Cortex of kidney (tissue), 1 donor: ENCODE measurements at places on chromosomes 13 and 19.

DNA sequence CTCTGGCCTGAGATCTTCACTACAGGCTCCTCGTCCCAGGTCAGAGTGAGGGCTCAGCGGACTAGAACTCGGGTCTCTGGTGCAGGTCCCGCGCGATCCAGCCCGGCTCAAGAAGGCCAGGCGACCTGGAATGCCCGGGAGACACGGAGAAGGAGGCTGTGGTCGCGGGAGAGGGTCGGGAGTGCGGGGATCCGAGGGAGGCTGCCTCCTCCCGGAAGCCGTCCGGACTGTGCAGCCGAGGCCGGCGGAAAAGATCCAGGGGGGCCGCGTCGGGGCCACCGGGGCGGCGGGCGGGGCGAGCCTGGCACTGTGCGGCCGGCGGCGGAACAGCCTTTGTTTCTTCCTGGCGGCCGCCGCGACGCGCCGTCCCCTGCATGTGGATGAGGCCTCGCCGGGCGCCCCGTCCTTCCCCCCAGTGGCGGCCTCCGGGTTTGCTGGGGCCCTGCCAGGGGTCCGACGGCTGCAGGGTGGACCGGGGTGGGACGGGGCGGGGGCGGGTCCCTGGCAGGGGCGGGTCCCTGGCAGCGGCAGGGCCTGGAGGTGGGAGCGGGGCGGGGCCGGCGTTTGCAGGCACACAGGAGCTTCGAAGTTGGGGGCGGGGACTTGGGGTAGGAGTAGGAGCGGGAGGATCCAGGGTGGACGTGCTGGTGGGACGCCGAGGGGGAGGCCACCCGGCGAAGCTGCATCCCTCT lies 1.0 kb upstream of the SLC7A10 start:
- DNase-seq, result no peak

DNA sequence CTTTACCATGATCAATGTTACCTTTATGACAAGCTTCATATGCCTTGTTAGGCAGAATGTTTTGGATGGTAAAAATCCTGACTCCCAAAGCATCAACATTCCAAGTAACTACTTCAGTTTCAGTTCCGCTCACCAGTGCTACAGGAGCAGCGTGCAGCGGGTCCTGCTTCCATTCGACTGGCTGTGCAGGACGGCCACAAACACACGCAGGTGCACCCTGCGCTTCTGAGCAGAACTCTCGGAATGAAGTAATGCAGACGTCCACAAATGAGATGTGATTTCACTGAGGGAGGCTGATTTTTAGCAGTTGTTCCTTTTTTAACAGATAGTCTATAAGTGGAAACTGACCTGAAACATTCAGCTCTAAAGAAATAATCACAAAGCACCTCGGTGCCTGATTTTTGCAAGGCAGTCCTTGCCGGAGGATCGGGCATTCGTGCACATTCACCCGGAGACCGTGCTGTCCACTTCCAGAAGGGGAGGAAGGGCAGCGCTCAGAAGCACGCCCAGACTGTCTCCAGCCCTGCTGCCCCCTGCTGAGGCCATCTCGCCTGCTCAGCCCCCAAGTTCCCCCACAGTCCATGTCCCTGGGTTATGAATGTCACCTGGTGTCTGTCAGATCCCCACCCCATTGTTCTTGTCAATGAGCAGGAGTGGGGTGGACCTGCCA lies 85.8 kb downstream of the RAB20 start:
- DNase-seq, result no peak

- DNase-seq, result no peak
These were observed 28.1 kb downstream of the GPX4 start for GRCh38 chr19:1131718-1132551.

GRCh38 chr13:52414051-52414450 lies 8.1 kb upstream of the THSD1 start:
- DNase-seq, result no peak

GRCh38 chr13:73675821-73676220 lies 458.4 kb downstream of the KLF12 start:
- DNase-seq, result no peak

DNA sequence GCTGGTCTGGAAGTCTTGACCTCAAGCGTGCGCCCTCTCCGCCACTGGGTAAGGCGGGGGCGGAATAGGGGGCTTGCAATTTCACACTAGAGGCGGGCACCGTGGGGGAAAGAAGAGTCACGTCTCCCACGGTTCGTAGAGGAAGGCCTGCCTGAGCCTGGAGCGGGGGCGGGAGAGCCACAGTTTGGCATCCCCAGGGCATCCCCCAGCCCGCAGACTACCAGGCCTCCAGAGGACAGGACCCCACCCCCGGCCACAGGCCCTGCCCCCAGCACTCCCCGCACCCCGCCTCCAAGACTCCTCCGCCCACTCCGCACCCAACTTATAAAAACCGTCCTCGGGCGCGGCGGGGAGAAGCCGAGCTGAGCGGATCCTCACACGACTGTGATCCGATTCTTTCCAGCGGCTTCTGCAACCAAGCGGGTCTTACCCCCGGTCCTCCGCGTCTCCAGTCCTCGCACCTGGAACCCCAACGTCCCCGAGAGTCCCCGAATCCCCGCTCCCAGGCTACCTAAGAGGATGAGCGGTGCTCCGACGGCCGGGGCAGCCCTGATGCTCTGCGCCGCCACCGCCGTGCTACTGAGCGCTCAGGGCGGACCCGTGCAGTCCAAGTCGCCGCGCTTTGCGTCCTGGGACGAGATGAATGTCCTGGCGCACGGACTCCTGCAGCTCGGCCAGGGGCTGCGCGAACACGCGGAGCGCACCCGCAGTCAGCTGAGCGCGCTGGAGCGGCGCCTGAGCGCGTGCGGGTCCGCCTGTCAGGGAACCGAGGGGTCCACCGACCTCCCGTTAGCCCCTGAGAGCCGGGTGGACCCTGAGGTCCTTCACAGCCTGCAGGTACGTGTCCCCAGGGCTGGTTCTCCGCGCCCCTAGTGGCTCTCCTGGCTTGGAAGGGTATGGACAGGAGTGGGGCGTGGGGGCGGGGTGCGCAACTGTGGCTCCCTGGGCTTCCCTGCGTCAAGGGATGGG lies at the start of gene ANGPTL4:
Gene ANGPTL4, plus strand, starts transcription at position 353 of the 969 bp plus-strand sequence. Its CDS starts 167 bp downstream, at position 520.
- DNase-seq, result no peak

DNA sequence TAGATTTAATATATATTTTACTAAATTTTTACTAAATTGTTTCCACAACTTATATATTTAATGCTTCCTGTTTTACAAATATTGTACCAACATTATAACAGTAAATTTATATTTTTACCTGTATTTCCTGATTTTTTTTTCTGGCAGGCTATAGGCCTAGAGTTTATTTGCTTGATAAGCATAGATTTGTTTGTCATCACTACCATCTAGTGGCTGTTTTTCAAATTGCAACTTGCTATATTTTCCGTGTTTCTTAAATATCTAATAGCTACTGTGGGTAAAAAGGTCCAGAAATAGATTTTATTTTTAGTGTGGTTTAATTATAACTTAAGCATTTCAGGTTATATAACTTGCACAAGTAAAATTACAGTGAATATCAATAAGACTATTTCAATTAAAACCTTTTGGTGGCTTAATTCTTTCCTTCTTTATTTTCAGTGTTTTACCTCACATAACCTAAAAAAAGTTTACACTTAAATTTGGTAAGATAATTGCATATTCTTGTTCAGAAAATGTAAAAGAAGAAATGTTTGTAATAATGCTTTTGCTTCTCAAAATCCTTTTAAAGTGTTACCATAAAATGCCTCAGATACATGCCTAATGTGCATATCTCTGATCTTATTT lies 60.6 kb downstream of the NDFIP2 start:
- no peak for DNase-seq

GRCh38 chr13:90773681-90774080 lies 573.8 kb upstream of the MIR17HG start:
- DNase-seq, result no peak

DNA sequence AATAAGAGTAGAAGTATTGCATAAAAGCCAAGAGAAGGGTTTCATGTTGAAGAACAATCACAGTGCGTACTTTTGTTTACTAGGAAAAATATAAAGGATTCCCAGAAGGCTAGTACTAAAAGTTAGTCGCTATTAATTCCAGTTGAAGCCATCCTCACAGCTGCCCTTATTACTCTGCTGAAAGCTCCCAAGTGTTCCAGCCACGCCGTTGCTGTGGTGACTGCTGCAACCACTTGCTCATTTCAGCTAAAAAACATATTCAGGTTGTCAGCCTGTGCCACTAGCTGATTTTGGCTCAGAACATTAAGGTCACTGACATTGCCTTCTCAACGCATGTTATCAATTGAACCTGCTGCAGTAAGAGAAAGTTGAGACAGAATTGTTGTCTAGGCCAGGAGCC lies 87.1 kb upstream of the FNDC3A start:
- DNase-seq, result no peak

DNA sequence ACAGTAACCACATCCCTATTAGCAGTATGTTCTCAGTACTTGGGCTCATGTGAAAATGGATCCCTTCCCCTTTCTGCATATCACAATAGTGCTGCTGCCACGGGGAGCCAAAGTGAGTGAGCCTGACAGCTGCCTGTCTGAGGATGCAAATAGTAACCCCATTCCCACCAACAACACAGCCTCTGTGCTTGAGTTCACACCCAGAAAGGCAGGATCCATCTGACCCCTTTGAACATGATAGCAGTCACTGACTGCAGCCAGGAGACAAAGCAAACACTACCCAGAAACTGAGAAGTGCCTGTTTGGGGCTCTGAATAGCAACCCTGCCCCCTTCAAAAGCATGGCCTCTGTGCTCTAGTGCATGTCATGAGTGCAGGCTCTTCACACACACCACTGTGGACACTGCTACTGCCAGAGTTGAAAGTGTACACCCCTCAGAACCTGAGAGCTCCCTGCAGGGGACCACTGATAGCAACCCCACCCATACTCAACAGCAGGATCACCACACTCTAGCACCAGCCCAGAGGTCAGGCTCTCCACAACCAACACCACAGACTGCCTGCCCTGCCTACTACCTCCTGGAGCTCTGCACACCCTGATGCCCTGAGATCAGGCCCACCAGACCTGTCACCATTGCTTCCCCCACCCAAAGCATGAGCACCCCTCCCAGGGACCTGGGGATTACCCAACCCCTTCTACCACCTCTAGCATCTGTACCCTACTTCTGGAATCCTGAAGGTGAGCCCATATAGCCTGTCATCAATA lies 1563.5 kb upstream of the PRR20A start:
- no peak for DNase-seq

DNA sequence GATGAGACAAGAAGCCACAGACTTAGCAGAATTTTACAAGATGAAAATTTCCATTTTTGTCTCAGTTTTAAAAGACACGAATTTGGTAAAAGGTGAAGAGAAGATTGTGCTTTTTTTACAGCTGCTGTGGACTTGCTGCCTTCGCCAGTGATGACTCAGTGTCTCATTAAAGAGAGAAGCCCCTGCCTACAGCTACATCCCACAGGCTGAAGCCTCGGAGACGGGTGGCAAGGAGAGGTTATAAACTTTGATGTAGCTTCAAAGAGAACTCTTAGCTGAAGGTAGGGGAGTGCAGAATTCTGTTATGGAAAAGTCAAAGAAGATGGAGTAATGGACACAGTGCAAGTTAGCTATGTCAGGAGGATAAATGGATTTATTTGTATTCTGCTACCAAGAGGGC lies 683.4 kb upstream of the ARGLU1 start:
- DNase-seq, result no peak

GRCh38 chr13:96650301-96650886 lies 343.9 kb downstream of the OXGR1 start:
- no peak for DNase-seq

- no peak for DNase-seq
These were observed 3.7 kb upstream of the FCER2 start for GRCh38 chr19:7705387-7706187.

DNA sequence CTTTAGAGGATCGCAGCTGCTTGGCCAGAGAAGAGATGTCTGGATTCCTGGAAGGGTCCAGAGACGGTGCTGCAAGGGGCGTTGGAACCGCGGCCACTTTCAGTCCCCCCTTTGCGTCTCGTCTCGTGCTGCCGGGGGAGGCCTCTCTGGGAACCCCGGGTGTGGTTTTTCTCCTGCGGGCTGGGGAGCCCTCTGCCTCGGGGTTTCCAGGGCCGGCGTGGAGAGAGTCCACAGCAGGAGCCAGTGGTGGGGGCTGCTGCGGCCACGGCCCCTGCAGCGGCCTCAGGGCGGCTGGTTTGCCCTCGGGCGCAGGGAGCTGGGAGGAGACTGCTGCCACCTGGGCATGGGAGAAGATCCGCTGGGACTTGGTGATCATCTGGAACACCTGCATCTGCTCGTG lies 28.5 kb downstream of the ZNF541 start:
- no peak for DNase-seq

DNA sequence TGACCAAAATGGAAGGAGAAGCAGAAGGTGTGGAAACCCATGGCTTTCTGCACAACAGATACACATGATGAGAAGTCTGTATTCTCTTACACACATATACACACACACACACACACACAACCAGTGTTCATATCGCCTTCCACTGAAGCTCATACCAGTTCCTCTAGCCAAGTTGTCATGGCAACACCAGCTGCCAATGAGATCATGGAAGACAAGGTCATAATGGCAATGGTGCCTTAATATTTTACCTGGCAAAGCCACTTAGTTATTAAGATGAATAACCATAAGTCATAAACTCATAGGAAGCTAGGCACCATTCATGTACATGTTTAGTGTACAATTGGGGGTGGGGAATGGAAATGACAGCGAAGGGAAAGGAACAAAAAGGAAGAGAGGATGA lies 2.6 kb upstream of the DHRS12 start:
- DNase-seq, result no peak

DNA sequence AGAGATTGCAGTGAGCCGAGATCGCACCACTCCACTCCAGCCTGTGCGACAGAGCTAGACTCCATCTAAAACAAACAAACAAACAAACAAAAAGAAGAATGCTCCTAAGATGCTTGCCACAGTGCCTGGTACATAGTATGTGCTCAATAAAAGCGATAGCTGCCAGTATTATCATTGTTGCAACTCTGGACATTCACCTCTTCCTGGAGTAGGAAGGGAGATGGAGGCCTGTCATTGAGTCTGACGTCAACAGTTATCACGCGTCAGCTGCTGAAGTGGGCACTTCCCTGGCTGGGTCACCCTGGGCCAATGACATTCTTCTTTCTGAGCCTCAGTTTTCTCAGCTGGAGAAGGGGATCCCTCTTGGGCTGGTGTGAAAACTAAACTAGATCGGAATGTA lies 4.2 kb upstream of the PLAUR start:
- DNase-seq, result no peak

- no peak for DNase-seq
These were observed 209.1 kb downstream of the DIAPH3 start for GRCh38 chr13:59954601-59955000.

- DNase-seq, result no peak
These were observed 22.6 kb downstream of the CYP2A6 start for GRCh38 chr19:40827386-40828247.

GRCh38 chr19:29528946-29529645 lies 3.3 kb downstream of the VSTM2B start:
- DNase-seq, result no peak

DNA sequence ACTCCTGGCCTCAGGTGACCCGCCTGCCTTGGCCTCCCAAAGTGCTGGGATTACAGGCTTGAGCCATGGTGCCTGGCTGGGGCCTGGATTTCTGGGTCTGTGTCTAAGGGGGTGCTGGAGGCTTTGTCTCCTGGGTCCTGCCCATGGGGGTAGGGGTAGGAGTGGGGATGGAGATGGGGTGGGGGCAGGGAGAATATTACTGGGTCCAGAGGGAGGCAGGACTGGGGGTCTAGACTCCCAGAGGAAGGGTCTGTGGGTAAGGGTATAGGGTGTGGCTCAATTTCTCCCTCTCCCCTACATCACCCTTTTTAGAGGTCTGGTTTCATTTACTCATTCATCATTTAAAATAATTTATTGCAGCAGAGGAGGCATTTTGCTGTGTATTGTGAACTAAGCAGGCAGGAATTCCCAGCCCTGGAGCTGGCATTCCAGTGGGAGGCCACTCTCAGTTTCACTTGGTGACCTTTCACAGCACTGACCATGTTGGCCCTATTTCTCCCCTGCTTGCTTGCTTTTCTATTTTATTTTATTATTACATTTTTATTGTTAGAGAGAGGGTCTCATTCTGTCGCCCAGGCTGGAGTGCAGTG lies 810 bp upstream of the NFKBID start:
- no peak for DNase-seq
